ENCODE measurements at places on chromosomes 3 and 15.

DNA sequence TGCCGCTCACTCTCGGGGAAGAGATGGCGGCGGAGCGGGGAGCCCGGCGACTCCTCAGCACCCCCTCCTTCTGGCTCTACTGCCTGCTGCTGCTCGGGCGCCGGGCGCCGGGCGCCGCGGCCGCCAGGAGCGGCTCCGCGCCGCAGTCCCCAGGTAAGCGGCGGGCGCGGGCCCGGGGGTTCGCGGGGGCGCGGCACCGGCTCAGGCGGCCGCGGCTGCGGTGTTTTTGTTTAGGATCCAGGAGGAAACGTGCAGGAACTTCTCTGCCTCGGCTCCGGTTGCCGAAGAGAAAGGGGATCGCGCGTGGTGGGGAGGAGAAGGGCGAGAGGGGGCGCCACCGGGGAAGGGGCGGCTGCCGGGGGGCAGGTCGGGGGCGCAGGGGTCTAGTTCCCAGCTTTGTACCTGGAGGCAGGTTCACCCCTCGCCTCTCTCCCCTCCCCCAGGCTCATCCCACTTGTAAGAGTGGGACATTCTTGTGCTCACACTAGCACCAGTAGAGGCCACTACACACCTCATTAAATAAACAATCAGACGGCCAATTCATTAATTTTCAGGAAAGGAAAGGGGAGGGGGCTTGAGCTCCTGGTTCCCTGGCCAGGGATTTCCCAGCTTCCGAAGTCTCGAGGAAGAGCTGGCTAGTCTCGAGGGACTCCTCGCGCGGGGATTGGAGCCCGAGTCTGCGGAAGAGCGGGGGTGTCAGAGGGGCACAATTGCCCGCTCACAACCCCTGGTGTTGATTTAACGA, 562 bp downstream of the NEO1 start:
- DNase-seq = peak; percentile 61

- no peak for DNase-seq
Measured at GRCh38 chr3:41127414-41127813, 71.9 kb upstream of the CTNNB1 start.

- DNase-seq = no peak
Measured at GRCh38 chr15:26212109-26212508, 349.0 kb upstream of the ATP10A start.

DNA sequence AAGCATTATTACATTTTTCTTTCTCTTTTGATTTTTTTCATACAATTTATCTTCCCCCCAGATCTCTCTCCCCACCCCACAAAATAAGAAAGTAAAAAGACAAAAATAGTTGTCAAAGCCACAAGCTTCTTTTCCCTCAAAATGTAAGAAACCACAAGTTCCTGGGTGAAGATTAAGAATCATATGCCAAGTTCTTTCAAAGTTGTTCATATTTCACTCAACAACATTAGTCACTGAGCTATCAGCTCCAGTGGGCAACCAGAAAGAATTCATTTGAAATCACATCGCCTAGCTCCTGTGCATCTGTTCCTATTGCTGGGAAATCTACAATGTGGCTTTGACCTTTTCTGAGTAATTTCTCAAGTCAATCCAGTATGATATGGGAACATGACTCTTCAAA, 681.6 kb upstream of the ARPP21 start:
- peak; percentile 54 for DNase-seq
